ENCODE measurements at places on chromosomes 13 and 19.

DNA sequence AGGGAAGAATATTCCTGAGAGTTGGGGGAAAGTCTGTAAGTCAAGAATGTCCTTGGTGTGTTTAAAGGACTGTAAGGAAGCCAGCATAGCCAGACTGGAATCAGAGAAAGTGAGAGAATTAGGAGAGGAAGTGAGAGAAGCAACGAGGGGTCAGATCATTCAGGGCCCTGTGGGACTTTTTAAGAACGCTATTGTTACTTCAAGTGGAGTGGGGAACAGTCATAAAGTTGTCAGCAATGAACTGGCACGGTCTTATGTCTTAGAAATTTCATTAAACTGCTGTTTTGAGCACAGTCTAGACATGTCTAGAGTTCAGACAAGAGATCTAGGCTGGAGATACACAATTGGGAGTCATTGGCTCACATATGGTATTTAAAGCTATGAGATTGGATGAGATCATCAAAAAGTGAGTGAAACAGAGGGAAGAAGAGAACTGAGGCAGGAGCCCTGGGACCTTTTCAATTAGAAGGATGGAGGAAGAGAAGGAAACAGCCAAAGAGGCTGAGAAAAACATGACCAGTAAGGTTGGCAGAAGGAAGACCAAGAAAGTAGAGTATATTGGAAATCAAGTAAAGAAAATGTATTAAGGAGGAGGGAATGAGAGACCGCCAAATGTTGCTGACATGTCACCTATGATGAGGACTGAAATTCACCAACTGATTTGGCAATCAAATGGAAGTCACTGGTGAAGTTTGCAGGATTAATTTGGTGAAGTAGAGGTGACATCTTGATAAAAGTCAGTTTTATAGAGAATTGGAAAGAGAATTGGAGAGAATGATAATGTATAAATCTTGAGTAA is 263.5 kb downstream of the GPC5 start:
- no peak for DNase-seq

DNA sequence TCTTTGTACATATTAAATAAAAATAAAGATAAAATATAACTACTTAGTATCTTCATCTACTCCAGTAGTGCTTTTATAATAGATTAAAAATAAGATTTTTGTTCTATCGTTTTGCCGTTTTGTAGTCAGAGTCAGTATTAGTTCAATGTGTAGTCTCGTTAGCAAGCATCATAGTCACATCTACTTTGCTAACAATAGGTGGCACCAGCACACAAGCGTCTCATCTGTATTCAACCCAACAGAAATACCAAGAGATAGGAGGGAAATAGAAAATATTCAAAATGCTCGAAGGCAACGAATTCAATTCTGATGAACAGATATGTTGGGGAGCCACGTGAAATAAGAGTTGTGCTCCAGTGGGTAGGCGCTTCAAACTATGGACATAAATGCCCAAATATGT is 21.4 kb upstream of the MICU2 start:
- no peak for DNase-seq

- DNase-seq: no peak
These were observed 21.3 kb downstream of the ZNF607 start for GRCh38 chr19:37698216-37698615.

DNA sequence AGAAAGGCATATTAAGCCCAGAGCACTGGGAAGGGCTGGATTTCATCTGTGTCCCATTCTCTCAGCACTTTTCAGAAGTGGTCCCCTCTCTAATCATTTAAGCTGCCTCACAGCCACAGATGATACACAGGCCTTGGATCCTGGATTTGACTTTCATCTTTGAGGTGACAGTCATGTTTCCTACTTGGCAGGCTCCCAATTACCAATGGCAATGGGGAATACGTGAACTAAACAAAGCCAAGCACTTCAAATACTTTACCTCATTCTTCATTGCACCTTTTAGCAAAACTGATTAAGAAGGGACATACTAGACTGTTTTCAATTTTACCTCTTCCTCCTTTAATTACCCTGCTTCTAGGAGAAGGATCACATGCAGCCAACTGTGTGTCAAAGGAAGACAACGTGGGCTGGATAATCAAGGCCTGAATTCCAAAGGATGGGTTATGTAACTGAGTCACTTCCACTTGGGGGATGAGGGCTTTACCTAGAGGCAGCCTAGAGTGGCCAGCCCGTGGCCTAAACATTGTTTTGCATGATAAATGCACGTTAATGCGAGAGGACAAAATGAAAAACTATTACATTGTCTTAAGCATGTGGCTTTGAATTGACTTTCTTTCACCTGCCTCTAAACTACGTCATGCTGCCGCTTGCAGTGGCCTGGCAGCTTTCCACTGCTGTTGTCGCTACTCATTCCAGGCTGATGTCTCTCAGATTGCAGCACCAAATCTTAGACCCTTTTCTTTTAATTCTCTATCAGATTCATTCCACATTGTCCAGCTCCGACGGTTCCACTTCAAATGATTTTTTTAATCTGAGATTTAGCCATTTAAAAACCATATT is 95.0 kb downstream of the KCTD12 start:
- DNase-seq: no peak

GRCh38 chr13:80873589-80873988 is 532.7 kb upstream of the SPRY2 start:
- DNase-seq: no peak

DNA sequence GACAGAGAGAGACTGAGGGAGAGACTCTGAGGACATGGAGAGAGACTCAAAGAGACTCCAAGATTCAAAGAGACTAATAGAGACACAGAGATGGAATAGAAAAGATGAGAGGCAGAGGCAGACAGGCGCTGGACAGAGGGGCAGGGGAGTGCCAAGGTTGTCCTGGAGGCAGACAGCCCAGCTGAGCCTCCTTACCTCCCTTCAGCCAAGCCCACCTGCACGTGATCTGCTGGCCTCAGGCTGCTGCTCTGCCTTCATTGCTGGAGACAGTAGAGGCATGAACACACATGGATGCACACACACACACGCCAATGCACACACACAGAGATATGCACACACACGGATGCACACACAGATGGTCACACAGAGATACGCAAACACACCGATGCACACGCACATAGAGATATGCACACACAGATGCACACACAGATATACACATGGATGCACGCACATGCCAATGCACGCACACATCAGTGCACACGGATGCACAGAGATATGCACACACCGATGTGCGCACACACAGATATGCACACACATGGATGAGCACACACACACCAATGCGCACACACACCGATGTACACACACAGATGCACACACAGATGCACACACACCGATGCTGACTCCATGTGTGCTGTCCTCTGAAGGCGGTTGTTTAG is 3.3 kb upstream of the F10 start:
- no peak for DNase-seq

GRCh38 chr13:27415116-27415515 is 9.3 kb upstream of the GTF3A start:
- no peak for DNase-seq

DNA sequence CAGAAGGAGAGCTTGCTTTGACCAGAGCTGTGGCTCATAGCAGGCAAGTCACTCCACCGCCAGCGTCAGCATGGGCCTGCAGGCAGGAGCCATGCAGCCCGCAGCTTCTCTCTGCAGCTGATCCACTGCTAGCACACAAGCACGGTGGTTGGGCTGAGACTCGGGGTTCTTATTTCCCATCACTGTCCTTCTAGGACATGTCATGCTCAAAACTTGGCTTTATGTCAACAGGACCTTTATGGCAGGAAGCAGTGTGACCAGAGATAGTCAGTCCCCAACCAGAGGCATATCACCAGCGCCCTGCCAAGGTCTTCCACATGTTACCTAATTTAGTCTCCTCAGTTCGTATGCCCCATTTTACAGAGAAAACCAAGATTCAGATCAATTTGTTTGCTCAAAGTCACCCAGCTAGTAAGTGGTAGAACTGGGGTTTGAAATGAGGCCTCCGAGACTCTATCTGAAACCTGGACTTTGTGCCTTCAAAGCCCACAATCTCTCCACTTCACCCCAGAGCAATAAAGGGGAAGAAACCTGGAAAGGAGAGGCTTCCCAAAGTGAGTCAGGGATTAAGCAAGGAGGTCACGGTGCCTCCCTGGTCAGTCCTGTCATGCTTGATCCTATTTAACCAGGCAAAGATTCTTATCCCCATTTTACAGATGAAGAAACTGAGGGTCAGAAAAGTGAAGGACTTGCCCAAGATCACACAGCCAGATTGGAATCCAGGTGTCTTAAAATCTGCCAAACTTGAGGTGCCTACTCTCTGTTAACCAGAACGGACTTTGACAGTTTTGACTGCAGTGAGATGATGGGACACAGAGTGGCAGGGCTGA is 5.1 kb downstream of the TMEM272 start:
- DNase-seq: no peak

DNA sequence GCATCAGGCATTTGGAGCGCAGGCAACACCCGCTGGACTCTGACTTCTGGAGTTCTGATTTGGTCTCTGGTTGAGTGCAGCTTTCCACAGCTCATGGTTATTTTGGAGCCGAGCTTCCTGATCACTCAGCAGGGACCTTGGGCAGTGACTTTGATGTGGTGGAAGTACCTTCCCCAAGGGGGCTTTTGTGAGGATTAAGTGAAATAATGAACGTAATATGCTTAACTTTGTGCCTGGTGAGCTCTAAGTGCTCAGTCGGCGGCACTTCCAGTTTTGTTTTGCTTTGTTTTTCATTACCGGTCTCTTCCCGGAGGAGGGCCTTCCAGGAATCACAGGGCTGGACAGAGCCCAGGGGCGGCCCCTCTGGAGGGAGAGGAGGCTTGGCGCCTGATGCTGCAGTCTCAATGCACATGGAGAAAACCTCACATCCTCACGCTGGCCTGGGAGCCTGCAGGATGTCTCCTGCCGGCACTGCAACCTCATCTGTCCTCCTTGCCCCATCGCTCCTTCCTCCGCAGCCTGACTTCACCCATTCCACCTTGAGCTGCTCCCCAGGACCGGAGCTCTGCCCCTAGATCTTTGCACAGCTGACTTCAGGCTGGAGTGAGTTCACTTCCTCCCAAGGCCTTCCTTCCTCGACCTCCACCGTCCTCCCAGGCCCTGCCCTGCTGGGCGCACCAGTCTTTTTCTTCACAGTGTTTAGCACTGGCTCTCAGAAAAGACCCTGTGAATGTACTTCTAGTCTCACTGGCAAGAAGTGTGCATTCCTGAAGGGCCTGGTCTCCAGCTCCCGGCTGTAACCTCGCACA is 1.5 kb downstream of the PLEKHF1 start:
- DNase-seq: no peak

GRCh38 chr13:113855931-113856715 is 7.8 kb downstream of the GAS6 start:
- no peak for DNase-seq

GRCh38 chr19:33418461-33418860 is 45.0 kb downstream of the CEBPG start:
- DNase-seq: no peak

DNA sequence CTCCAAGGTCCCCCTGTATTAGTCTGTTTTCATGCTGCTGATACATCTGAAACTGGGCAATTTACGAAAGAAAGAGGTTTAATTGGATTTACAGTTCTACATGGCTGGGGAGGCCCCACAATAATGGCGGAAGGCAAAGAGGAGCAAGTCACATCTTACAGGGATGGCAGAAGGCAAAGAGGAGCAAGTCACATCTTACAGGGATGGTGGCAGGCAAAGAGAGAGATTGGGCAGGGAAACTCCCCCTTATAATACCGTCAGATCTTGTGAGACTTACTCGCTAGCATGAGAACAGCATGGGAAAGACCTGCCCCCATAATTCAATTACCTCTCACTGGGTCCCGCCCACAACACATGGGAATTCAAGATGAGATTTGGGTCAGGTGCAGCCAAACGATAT is 50.0 kb upstream of the FARP1 start:
- no peak for DNase-seq

DNA sequence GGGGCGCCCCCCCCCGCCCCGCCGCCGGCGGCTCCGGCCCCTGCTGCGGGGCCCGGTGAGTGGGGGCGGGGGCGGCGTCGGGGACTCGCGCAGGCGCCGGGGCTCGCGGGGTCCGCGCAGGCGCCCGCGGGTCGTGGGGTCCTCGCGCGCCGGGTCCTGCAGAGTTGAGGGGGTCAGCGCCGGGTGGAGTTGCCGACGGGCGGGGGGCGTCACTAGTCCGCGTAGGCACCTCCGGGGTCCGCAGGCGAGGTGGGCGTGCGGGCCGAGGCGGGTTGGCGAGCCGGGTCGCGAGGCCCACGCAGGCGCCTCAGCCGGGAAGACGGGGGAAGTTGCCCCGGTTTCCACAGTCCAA is 365 bp downstream of the PPP6R1 start:
- no peak for DNase-seq

DNA sequence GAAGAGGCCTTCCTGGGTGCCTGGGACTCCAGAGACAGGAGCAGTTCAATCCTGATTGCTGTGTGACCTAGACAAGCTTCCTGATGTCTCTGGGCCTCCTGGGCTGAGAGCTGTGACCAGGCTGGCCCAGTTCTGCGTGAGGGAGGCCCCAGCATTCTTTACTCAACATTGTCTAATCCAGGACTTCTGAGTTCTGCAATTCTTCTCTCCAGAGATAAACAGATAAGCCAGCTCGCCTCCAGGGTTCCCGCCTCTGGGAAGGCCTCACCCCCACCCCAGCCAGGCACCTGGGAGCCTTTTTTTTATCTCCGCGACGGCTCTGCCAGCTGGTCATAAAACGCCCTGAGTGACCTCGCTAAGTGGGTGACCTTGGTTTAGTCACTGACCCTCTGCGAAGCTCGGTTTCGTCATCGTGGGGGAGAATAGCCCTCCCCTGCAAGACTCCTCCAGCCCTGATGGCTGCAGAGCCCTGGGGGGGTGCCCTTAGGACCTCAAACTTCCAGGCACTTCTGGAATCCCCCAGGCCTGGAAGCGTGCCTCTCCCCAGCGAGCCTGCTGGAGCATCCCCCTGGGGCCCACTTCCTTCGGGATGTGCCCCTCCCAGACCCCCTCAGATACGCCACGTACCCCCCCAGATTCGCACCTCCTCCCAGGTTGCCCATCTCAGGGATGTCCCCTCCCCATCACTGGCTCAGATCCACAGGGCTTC is 1.9 kb downstream of the SULT2B1 start:
- no peak for DNase-seq

GRCh38 chr13:34810996-34811395 is 131.1 kb upstream of the NBEA start:
- no peak for DNase-seq

DNA sequence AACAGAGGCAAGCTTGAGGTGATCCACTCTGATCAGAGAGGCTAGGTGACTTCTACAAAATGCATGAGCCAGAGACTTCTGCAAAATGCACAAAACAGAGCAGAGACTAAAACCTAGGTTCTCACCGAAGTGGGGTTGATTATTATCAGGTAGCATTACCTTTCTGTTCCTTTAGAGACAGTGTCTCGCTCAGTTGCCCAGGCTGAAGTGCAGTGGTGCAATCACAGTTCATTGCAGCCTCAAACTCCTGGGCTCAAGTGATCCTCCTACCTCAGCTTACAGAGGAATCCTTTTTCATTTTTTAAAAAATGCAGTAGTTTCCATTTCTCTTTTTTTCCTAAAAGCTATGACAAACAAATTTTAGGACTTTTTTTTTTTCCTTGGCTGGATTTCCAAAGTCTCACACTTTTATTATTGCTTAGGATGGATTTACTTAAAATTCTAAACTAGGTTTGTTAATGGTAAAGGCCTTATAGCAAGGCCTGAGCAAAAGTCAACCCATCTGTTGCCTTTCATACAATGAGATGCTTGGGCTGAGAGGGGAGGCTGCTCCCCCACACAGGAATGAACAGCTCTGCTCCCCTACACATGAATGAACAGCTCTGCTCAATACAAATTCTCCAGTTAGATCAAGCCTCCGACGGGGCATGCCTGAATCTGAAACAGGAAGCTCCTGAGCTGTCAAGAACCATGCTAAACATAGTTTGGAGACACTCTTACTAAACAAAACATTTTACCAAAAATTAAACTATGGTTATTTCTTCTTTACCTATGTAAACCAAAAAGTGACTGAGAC is 18.8 kb upstream of the TNFRSF19 start:
- DNase-seq: no peak

GRCh38 chr19:28297586-28298157 is 915.3 kb downstream of the UQCRFS1 start:
- no peak for DNase-seq
